ENCODE measurements at places on chromosomes 6 and 20.

DNA sequence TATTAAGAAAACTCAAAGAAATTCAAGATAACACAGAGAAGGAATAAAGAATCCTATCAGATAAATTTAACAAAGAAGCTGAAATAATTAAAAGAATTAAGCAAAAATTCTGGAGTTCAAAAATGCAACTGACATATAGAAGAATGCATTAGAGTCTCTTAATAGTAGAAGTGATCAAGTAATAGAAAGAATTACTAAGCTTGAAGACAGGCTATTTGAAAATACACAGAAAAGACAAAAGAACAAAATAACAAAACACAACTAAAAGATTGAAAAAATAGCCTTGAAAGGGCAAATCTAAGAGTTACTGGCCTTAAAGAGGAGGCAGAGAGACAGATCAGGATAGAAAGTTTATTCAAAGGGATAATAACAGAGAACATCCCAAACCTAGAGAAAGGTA is 12.1 kb downstream of the SNX14 start:
- no peak for DNase-seq

GRCh38 chr6:158908606-158909005 is 89.4 kb upstream of the EZR start:
- no peak for DNase-seq

DNA sequence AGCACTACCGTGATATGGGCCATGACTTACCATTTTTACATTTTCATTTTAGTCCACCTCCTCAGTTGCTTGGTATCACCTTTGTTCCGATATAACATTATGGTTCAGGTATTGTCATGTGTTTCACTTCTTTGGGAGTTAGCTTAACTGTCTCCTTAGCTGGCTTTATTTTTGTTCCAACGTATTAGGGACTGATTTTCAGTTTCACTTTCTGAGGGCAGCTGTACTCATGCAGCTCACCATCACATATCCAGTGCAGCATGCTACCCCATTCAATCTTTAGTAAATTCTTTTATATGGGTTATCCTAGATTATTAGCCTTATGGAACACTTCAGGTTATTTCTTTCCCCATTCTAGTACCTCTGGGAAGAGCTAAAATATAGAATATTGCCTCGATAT is 362.2 kb upstream of the IRAK1BP1 start:
- no peak for DNase-seq

DNA sequence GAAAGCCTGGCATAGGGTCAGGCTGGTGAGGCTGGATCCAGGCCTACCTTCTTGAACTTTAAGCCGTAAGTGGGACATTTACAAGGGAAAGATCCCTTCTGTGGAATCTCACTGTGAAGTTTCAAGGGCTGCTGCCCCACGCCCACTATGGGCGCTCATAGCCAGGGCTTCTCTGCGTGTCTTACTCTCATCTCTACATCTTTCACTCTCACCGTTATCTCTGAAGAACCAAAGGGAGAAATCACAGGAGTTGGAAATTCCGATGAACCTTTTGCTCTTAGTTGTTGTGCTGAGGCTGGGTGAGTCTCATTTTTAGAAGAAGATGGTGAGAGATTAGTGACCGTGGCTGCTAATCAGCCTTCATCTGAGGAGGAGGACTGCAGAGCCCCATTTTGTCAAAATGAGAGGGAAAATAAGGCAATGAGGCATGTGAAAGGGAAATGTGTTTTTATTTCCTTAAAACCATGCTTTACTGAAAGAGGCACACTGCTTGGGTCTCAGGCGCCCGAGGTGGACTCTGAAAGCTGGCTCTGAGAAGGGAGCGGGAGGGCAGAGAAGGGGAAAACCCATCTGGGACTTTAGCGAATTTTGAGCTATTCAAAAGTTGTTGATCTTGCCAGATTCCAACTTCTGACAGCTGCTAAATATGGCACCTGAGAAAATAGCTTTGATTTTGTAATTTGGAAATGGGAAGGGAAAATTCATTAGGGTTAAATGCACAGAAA is 301.5 kb downstream of the CLIC5 start:
- DNase-seq: no peak

Measured in coronary artery (tissue), 2 donors.